Stimulated activated CD4-positive, alpha-beta T cell treated with anti-CD3 and anti-CD28 coated beads, Interleukin-2, amount 100 ng/mL, for 48 hours (primary cell): ENCODE measurements at places on chromosomes 12 and 14.

- no peak for DNase-seq
Measured at GRCh38 chr12:106634206-106634605, 51.4 kb downstream of the RFX4 start.

DNA sequence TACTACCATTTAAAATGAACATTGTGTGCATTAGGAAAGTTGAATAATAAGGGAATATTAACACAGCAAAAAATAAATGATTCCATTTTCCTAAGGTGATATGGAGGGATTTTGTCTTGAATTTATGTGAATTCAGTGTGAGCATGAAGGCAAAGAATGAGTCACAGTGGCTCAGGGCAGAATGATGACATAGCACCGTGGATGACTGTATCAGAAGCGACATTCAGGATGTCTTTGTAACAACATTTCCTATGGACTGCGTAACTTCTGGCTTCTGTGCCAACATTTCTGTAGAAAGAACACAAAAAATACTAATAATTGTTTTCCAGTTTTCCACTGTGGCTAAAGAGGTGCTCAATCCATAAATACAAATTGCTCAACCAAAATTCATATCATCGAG is 54.6 kb downstream of the TTC8 start:
- DNase-seq: no peak

GRCh38 chr14:89702876-89703200 is 251.7 kb downstream of the EFCAB11 start:
- DNase-seq: no peak

GRCh38 chr14:95763875-95764274 is 50.0 kb upstream of the TCL1A start:
- DNase-seq: no peak

- no peak for DNase-seq
Measured at GRCh38 chr14:105144026-105144665, 24.4 kb downstream of the JAG2 start.

DNA sequence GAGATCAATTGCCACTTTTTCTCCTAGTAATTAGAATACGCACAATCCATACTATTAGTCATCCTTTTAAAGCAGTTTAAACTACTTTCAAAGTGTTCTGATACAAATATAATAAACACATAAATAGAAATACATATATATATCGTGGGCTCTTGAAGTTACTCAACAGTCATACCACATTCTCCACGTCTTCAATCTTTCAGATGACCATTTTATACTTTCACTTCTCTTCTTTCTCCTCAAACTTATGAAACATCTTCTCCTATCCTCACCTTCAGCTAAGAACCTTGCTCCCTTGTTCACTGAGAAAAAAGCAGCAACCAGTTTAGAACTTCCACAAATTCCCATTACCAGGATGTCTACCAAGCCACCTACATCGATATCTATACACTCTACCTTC is 19.2 kb downstream of the CEP290 start:
- no peak for DNase-seq

GRCh38 chr14:20184181-20184580 is 6.5 kb upstream of the OR11G2 start:
- no peak for DNase-seq

DNA sequence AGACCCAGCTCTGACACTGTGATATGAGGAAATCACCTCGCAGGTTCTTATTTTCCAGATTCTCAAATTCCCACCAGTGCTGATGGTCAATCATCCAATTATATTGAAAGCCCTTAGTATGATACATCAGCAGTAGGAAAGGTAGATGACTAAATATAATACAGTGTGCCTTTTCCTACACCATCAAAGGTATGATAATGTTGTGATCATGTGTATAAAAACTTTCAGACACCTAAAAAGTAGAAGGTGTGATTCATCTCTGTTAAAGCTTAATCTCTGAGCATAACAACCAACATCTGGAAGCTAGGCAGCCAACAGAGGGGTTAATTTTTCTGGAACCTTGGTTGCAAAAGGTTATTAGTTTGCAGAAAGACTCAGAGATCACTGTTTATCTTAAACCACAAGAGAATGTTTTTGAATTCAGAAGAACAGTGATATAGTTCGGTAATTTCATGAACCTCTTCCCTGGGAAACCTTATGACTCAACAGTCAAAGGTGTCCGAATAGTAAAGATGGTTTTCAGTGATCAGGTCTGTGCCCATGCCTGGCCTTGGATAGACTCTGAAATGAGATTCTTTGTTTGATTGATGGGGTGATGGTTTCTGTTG is 122.5 kb downstream of the ETV6 start:
- no peak for DNase-seq

GRCh38 chr14:30655124-30655523 is 33.0 kb downstream of the SCFD1 start:
- no peak for DNase-seq

DNA sequence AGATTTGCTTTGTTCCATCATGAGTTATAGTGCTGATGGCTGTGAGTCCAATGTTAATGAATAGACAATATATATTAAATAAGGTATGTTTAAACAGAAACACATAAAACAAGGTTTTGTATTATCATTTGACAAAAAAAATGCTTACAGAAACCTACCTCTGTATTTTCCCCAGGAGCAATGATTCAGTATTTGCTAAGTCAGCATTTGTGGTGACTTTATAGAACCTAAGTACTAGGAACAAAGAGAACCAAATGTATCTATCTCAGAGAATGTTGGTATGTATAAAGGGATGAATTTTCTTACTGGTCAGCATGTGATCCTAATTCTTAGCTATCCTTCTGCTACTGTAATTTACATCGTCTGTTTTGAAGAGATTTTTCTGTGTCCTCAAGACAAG is 421.5 kb upstream of the SEL1L start:
- no peak for DNase-seq

DNA sequence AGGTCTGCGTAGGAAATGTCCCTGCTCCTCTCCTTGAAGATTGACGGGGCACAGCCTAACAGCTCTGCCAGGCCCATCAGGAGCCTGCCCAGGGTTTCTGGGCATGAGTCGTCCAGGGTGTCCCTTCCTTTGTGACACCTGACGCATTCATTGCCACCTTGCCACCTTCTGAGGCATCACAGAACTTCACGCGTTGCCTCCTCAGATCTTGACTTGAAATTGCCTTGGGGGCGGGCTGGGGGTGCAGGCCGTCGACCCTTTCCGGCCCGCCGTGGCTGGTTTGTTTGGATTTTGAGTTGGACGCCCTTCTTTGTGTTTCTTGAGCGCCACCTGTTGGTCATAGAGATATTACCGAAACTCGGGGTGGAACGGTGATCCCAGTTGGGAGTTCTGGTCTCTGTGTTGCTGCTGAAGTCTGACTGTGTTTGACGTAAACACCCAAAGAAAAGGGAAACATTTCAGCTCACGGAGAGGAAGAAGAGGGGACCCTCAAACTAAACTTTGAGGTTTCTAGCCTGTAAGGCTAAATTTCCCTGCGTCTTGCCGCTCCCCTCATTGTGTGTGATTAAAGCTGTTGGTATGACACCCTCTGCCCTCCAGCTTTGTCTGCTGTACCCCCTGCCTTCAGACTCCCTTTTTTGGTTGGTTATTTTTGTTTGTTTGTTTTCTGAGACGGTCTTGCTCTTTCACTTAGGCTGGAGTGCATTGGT is 44.6 kb downstream of the MLXIP start:
- DNase-seq: peak; percentile 72

GRCh38 chr12:49587174-49587908 is 18.1 kb downstream of the FAM186B start:
- no peak for DNase-seq

- no peak for DNase-seq
Measured at GRCh38 chr14:35395283-35395682, 9.3 kb downstream of the NFKBIA start.
